ENCODE measurements at places on chromosomes 5 and 9.

- DNase-seq, result no peak
Measured at GRCh38 chr5:44389090-44389822, at the start of gene FGF10. Gene FGF10, minus strand, starts transcription at chr5:44389420. Its CDS starts 738 bp downstream, at chr5:44388682.

GRCh38 chr5:40869384-40869783 is 28.2 kb downstream of the CARD6 start:
- DNase-seq, result no peak

DNA sequence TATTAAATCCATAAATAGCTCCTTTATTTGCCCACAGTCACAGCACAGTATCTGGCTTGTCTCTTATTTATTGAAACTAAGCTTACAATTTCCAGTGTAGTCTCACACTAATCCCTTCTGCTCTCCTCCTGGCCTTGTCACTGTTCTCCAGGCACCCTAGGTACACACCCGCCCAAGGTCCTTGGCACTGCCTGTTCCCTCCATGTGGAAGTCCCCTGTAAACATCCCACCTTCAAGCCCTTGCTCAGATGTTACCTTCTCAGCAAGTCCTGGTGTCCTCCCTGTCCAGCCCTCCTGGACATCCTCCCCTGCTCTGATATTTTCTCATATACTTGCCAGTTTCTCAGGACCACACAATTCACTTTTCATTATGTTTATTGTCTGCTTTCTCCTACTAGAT is 44.2 kb upstream of the CFAP157 start:
- no peak for DNase-seq

- no peak for DNase-seq
Measured at GRCh38 chr9:94860678-94861588, 134.4 kb downstream of the AOPEP start.

GRCh38 chr5:36878392-36879082 is 2.0 kb downstream of the NIPBL start:
- DNase-seq, result no peak

DNA sequence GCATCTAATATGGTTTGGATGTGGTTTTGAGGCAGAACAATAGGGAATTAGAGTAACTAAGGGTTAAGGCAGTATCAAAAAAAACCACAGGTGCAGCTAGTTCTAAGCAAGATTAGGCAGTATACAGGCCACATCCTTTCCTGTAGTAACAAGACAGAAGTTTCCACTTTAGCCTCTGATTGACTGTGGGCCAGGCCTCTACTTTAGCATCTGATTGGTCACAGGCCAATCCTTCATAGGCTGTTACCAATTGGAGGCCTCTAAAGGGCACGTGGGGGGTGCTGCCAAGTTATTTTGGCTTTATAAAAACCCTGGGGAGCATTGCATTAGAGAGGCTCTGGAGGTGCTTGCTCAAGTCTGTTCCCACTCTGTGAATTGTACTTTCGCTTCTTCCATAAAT is 144.1 kb upstream of the ST8SIA4 start:
- no peak for DNase-seq

GRCh38 chr5:150149618-150150017 is 6.0 kb downstream of the PDGFRB start:
- DNase-seq, result no peak

- DNase-seq, result no peak
Measured at GRCh38 chr5:136143763-136144162, 11.1 kb downstream of the SMAD5 start.

- DNase-seq, result no peak
Measured at GRCh38 chr5:35832762-35833161, 23.9 kb upstream of the IL7R start.

DNA sequence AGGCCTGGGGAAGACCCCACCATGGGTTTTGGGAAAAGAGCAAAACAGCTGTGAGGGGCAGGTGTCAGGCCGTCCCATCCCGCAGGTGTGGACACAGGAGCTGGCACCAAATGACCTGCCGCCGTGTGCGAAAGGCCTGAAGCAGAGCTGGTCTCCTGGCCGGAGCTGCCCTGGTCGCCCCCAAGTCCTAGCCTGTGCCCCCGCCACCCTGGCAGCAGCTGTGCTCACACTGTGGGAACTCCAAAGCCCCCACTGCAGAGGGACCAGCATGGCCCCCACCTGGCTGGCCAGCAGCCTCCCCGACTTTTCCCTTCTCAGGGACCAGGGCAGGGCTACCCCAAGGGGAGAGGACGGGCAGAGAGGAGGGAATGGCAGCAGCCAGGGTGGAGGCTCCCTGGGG is 88.4 kb downstream of the KCNT1 start:
- DNase-seq, result no peak

GRCh38 chr5:107235167-107235566 is 435.6 kb downstream of the EFNA5 start:
- no peak for DNase-seq
